ENCODE measurements at places on chromosomes 11 and 22.

DNA sequence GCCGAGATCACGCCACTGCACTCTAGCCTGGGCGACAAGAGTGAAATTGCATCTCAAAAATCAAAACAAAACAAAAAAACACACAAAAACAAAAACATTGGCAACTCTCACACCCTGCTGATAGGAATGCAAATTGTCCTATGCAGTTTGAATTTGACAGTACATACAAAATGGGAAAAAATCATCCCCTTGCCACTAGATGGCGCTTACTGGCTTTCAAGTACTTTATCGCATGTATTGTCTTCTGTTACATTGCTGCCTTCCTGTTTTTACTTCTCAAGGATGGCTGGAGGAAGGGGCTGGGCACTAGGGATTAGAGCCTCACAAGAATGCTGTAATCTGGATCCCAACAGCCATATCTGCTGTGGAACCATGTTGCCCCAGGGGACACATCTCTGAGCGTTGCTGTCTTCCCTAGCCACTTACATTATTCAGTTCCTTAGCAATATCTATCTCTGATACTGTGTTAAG, 59.4 kb upstream of the A4GALT start:
- peak; percentile 65 for DNase-seq

DNA sequence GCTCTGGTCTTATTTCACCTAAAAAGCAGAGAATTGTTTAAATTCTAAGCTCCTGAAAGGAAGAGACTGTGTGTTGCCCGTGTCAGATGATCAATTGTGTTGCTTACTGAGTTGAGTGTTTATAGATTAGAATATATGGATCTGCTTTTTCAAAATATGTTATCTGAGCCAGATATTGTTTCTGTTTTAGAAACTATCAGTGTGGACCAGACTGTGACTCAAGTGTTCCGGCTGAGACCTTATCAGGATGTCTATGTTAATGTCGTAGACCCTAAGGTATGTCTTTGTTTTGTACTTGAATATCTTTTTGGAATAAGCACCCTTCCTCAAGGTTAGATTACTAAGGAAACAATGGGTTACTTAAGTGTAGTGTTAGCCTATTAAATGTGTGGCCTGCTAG, 11.0 kb downstream of the DEPDC5 start:
- no peak for DNase-seq

- DNase-seq, result peak; percentile 40
Observed at GRCh38 chr11:83723999-83724398, 437.8 kb upstream of the CCDC90B start.

- DNase-seq, result no peak
Observed at GRCh38 chr11:115463606-115464005, 40.6 kb downstream of the CADM1 start.

GRCh38 chr11:7687386-7687785, 14.1 kb upstream of the CYB5R2 start:
- DNase-seq, result no peak

- no peak for DNase-seq
Observed at GRCh38 chr22:50527921-50528681, 1.7 kb downstream of the TYMP start.

DNA sequence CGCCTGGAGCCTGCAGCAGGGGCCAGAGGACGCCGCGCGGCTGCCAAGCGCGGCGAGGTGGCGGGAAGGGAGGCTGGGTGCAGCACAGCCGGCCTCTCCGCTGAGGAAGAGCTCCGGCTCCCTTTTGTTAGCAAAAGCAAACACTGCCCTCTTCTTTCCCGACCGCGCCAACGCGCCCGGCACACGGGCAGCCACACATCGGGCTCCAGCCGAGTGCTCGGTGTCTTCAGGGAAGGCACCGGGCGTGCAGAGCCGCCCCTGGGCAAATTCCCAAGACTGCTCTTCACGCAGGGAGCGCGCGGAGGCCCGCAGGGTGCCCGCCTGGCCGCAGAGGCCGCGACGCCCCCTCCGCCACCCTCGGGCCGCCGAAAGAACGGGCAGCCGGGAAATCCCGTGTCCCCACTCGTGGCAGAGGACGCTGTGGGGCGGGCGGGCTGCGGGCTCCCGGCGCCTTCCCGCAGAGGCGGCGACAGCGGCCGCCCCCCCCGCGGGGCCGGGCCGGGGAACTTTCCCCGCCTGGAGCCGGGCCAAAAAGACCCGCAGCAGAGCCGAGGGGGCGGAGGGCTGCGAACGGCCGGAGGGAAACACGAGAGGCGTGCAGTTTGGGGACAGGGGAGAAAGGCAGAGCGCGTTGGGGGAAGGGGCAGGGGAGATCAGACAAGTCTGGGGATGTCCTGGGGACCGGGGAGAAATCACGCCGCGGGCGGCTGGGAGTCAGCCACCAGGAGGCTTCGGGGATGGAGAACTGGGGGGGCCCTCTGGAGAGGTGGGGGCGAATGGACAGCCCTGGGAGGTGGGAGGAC, 931 bp downstream of the CADM1 start:
- DNase-seq, result peak; percentile 84

Data from thyroid gland (tissue), 4 donors.